G401 (cell line): ENCODE measurements at places on chromosomes 11 and 22. TPM values are rescaled to one million over a fixed set of nuclear protein-coding genes. Genes with fewer than 3 reads are reported as not detected.

DNA sequence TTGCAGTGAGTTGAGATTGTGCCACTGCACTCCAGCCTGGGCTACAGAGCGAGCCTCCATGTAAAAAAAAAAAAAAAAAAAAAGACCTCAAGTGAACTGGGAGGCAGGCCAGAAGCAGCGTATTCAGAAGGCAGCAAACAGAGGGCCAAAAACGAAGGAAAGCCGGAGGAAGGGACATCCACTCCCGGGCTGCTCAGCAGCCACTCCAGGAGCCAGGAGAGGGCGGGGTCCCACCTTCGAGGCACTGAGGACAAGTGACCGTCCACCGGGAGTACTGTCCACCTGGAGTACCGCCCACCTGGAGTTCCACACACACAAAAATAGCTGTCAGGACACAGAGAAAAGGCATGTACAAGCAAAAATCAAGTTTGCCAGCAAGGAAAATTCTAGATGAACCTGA, 5.5 kb downstream of the TOLLIP start:
- DNase-seq, result peak; percentile 75

DNA sequence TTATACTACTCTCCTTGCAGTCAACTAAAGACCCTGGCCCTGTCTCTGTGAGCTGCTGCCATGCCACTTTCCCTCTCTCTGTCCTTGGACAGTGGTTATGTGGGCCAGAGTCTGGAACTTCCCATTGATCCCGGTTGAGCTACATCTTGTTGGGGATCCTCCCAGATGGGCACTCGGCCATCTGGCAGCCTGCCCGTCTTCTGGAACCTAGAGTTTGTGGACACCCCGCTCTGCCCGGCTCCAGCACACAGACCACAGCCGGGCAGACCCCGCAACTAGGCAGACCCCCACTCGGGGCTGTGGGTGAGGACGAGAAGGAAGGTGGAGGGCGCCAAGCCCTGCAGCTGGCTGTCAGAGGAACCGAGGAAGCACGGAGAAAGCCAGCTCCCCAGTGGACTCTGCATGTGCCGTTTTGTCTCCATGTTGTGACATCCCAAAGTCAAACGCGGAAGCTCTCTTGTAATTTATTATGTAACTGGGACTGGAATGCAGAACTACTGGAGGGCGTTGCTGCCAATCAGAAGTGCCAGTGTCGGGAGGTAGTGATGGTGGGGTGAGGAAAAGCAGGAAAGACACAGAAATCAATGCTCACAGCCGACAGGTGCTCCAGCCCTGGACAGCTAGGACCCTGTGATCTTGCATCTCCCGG, 207.7 kb downstream of the CEP164 start:
- DNase-seq, result peak; percentile 68

DNA sequence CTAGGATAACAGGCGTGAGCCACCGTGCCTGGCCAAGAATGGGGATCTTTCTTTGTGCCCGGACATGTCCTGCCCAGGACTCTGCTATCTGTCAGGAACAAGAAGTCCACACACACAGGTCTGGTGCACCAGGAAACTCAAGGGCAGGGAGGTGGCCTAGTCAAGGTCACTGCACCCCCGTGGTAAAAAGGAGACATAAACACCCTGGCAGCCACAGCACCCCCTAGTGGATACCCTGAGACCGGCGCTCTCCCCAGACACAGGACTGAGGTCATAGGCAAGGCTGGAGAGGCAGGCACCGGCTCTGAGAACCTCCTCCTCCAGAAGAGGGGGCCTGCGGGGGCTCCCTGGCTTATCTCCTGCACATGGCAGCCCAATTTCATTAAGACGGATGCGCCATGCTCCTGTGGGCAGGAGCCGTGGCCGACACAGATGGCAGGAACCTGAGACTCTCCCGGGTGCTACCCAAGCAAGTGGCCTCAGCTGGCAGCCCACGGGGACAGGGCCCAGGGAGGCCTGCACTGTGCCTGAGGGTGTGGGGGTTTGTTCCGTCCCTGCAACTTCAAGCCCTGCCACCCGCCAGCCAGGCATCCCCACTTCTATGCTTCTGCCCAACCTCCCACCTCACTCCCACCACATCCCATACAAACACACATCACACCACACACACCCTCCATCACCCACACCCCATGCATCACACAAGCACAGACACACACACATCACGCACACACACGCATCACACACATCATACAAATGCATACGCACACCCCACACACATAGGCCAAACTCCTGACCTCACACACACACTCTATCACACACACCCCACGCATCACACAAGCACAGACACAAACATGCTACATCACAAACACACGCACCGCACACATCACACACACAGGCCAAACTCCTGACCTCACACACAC, 19.6 kb downstream of the MACROD1 start:
- DNase-seq, result no peak

GRCh38 chr11:96827164-96827563, 437.4 kb downstream of the JRKL start:
- DNase-seq, result no peak

DNA sequence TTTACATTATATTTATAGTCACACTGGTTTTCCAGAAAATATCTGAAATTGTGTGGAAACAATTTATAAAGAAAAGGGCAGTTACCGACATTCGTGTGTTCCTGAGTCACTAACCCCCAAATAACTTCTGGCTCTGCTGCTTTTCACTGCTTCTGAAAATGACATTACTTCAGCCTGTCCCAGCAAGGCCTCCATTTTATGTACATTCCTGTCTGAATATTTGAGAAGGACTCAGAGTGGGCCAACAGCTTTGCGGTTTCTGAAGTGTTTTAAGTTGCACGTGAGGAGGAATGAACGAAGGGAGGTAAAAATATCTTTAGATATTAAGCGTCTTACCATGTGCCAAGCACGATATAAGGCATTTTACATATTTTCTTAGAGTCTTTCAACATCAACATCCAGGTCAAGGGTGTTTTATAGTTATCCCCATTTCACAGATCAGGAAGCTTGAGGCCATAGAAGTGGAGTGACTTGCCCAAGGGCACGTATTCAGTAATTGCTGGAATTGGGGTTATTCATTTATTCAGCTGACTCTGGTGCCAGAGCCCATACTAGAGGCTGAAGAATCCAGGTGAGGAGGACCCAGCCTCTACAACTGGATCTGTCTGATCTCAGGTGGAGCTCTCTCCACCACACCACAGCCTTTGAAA, 30.8 kb upstream of the WNT11 start:
- DNase-seq, result no peak

GRCh38 chr11:118434123-118434552, 2.2 kb upstream of the KMT2A start:
- DNase-seq, result peak; percentile 83

GRCh38 chr11:71979094-71979493, 19.6 kb upstream of the IL18BP start:
- DNase-seq, result no peak

DNA sequence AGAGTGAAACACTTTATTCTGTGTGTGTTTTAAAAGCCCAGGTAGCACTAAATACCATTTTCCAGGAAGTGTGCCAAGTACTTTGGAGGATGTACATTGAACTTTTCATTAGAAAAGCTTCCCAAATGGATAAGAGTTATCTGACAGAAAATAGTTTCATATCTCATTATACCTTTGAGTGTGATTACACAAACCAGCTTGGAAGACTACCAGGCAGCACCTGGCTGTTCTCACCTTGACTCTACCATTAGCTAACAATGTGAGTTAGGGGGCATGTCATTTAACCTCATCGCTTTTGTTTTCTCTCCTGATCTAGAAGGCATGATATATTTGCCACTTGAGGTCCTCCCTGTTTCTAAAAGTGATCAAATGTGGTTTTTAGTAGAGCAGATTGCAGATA, 50.2 kb downstream of the GRM5 start:
- no peak for DNase-seq

- peak; percentile 10 for DNase-seq
Measured at GRCh38 chr11:65778901-65779668, 1.7 kb downstream of the AP5B1 start.

The FERMT3 gene
- total RNA-seq, result 5.9 TPM in 1 of 2 replicates, not detected in the other

DNA sequence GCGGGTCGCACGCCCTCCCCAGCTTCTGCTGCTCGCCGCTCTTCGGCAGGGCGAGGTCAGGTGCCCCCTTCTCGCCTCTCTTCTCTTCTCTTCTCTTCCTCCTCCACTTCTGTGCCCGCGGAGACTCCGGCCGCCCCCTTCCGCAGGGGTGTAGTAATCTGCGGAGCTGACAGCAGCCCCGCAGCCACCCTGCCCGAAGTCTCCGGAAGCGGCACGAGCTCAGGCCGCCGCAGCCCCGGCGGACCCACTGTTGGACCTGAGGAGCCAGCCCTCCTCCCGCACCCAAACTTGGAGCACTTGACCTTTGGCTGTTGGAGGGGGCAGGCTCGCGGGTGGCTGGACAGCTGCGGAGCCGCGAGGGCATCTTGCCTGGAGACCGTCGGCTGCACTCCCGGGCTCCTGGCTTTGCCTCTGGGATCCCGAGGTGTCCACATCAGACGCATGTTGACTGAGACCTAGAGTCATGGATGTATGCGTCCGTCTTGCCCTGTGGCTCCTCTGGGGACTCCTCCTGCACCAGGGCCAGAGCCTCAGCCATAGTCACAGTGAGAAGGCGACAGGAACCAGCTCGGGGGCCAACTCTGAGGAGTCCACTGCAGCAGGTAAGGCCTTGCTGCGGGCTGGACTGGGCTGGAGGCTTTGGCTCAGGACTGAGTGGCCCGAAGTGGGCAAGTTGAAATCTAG, 486 bp downstream of the STIM1 start:
- DNase-seq, result peak; percentile 52

- DNase-seq, result no peak
Measured at GRCh38 chr11:108838102-108838791, 173.4 kb downstream of the DDX10 start.

- DNase-seq, result no peak
Measured at GRCh38 chr22:42891008-42891407, 33.9 kb upstream of the ARFGAP3 start.

The ESAM gene
- total RNA-seq, result not detected in 2 replicates

- peak; percentile 44 for DNase-seq
Measured at GRCh38 chr11:126716456-126717083, 284.0 kb downstream of the KIRREL3 start.

The SLC22A8 gene
- not detected in 2 replicates for total RNA-seq

The C11orf24 gene
- total RNA-seq, result 15.7 and 17.4 TPM in 2 replicates

The GGTLC3 gene
- total RNA-seq, result not detected in 2 replicates

The SOX6 gene
- under 0.01 and 0.37 TPM in 2 replicates for total RNA-seq

GRCh38 chr11:7642747-7643146, 30.6 kb downstream of the CYB5R2 start:
- DNase-seq, result no peak

GRCh38 chr11:19321351-19321750, 80.6 kb upstream of the E2F8 start:
- no peak for DNase-seq

The OR8J3 gene
- not detected in 2 replicates for total RNA-seq

The ANO9 gene
- 0.31 and 0.98 TPM in 2 replicates for total RNA-seq

DNA sequence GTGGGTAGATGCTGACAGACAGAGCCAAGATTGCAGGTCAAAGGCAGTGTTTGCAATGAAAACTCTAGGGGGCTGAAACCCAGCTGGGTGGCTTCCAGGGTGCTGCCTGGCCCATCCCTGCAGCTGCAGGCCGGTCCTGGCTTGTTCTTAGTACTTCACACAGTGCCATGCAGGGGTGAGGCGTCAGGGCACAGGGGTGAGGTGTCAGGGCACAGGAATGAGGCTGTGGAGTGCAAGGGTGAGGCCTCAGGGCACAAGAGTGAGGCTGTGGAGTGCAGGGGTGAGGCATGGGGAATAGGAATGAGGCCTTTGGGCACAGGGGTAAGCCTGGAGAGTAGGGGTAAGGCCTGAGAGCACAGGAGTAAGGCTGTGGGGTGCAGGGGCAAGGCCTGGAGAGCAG, 337.6 kb downstream of the TBC1D22A start:
- DNase-seq, result no peak

- DNase-seq, result no peak
Measured at GRCh38 chr11:86615487-86615886, 56.9 kb downstream of the ME3 start.

- peak; percentile 25 for DNase-seq
Measured at GRCh38 chr11:34890812-34891211, 25.4 kb downstream of the APIP start.

The LMO2 gene
- total RNA-seq, result 0.18 TPM in 1 of 2 replicates, not detected in the other

GRCh38 chr11:112962579-112963367, 1.6 kb downstream of the NCAM1 start:
- DNase-seq, result peak; percentile 86
